ENCODE measurements at places on chromosomes 2 and 18.

- peak; percentile 13 for DNase-seq
Observed at GRCh38 chr2:213848631-213849030, 562.2 kb upstream of the VWC2L start.

DNA sequence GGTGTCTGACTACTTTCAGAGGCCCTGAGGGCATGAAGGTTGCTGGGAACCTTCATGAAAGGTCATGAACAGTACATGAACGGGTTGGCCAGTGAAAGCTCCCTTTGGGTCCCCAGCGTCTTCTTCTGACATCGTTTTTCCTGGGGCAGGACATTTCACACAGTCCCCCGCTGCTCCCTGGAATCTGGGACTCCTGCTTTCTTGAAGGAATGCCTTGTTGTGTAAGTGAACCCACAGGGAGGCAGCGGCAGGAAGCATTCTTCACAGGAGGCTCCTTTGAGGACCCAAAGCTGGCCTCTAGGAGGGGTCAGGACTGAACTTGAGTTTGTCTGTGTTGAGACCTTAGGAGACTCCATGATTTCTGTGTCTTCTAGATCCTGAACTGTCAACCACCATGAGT, 144.3 kb downstream of the KCNE4 start:
- no peak for DNase-seq

DNA sequence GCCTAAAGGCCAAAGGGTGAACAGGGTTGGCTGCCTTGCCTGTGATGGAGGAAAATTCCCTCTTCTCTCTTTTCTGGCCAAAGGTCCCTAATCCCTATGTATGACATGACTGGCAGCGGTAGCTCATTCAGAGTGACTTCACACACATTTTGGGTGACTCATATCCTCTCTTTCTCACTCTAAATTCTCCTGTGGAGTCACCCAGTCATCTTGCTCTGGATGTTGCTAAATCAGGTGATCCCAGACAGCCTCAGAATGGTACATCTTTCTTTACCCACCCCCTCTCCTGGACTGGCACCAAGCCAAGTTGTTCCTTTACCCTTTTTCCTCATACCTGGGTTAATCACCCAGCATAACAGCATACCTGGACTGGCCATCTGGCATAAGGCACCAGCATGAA, 77.2 kb downstream of the NEURL3 start:
- DNase-seq: no peak

DNA sequence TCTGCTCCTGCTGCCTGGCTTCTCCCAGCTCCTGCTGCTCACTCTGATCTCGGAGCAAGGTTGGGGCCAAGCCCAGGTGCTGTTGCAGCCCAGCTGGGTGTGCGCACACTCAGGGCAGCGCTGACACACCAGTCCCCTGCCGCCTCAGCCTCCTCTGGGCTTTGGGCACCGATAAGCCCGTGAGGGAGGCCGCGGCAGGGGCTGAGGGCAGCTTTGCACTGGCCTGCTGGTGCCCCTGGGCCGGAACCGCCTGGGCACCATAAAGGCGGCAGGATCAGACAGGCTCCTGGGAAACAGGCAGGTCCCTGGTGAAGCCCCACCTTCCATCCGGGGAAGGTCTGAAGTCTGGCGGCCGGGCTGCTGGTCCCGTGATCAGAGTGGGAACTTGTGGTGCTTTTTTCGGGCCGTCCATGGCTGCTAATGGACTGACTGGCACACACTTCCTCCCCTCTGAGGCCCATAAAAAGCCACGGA, 14.1 kb upstream of the EML6 start:
- no peak for DNase-seq

- DNase-seq: no peak
Observed at GRCh38 chr18:74478316-74478715, 17.8 kb upstream of the CNDP2 start.

GRCh38 chr2:127371037-127371436, 16.7 kb downstream of the MAP3K2 start:
- peak; percentile 95 for DNase-seq

- DNase-seq: peak; percentile 20
Observed at GRCh38 chr2:188984680-188985079, 10.5 kb downstream of the COL3A1 start.

DNA sequence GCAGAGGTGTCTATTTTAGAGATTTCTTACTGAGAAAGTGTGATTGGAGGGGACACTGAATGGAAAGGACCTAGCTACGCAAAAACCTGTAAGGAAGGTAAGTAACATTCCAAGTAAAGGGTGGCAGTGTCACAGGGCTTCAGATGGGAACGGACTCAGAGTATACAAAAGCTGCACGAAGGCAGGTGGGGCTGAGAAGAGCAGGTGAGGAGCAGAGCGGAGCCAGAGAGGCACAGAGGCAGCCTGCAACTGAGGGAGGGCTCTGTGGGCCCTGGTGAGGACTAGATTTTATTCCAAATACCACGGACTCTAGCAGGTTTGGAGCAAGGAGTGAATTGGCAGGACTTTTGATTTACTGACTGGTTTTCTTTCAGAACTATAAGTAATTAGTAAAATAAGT, 331.3 kb upstream of the PKDCC start:
- DNase-seq: no peak
